ENCODE measurements at places on chromosomes 16 and 17.

DNA sequence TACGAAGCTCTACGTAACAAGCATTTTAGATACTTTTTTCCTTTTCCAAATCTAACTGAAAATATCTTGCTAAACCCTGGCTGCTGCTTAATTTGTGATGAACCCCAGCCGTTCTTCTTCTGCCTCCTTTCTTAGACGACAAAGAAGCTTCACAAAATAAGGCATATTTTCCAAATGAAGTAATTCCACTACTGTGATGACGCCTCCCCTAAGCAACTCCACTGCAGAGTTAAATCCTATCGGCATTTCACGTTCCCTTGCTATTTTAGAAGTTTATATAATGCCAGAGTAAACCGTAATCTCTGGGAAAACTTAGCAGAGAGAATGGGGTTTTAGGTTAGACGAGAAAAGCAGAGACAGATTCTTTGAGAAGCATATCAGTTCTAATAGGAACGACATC is 683.1 kb upstream of the SALL1 start:
- DNase-seq, result no peak

GRCh38 chr16:81500833-81501521 is 56.4 kb downstream of the CMIP start:
- DNase-seq, result no peak

DNA sequence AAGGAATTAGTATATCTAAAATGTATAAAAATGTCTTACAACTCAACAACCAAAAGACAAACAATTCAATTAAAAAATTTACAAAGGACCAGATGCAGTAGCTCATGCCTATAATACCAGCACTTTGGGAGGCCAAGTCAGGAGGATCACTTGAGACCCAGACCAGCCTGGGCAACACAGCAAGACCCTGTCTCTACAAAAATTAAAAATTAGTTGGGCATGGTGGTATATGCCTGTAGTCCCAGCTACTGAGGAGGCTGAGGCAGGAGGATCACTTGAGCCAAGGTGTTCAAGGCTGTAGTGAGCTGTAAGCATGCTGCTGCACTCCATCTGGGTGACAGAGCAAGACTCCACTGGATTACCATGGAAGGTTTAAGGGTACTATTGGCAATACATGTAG is 33.8 kb downstream of the ZNRF1 start:
- DNase-seq, result no peak

DNA sequence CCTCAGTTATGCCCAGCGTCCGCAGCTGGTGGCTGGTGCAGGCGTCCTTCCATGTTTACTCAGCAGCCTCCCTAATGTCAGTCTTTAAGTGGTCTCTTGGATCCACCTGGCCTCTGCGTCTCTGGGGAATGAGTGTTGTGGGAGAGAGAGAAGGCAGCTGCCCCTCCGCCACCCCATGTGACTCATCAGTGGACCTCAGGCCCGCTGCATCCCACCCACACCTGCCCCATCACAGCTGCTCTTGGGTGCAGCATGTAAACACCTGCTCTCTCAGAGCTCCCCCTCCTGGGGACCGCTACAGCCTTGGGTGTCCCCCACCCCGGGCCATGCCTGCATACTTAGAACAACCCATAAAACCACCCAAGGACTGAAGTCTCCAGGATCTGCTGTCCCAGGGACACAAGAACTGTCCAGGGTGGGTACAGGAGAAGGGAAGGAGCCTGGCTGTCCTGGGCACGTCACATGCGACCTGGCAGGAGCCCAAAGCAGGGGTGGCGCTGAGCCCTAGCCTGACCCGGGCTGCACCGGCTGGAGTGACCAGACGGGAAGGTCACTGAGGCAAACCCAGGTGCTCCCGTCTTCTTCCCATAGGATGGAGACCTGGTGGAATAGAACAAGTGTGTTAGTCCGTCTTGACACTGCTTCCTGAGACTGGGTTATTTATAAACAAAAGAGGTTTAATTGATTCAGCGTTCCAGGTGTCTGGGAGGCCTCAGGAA is 4.2 kb downstream of the C16orf90 start:
- no peak for DNase-seq

DNA sequence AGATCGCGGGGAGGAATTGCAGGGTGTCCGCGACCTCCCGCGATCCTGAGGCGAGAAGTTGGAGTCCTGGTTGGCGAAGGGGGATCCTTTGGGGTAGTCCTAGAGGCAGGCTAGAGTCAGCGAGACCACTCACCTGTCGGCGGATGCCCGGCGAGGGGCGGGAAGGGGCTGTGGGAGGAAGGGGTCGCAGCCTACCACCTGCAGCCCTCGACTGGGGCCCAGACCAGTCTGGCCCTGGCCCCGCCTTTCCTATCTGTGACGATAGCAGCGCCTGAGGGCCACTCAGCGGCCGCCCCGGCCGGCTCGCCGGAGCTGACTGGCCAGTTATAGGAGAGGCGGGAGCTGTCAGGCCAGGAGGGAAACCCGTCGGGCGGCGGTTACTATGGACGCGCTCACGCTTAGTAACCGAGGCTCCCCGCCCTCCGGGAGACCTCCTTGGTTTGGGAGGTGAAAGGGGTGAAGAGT is at the start of gene TEKT3:
Gene TEKT3, minus strand, starts transcription at position 213 of the 465 bp plus-strand sequence. CDS start 10,012 bp downstream, outside the sequence.
- DNase-seq, result peak; percentile 52

DNA sequence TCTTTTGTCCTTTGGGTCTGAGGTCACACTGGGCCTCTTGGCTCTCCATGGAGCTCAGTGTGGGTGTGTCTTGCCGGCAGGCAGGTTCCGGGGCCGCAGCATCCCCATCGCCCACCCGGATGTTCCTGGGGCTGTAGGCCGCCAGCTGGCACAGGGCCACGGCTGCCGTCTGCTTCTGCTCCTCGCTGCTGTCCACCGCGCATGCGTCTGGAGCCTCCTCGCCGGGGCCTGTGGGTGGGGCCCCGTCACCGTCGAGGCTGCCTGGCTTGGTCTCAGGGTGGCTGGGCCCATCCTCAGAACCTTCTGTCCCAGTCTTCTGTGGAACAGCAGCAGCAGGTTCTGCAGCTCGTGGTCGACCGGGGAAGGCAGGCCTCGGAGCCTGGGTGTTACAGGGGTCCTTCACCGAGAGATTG is 9.6 kb downstream of the ZNF750 start:
- DNase-seq, result no peak

DNA sequence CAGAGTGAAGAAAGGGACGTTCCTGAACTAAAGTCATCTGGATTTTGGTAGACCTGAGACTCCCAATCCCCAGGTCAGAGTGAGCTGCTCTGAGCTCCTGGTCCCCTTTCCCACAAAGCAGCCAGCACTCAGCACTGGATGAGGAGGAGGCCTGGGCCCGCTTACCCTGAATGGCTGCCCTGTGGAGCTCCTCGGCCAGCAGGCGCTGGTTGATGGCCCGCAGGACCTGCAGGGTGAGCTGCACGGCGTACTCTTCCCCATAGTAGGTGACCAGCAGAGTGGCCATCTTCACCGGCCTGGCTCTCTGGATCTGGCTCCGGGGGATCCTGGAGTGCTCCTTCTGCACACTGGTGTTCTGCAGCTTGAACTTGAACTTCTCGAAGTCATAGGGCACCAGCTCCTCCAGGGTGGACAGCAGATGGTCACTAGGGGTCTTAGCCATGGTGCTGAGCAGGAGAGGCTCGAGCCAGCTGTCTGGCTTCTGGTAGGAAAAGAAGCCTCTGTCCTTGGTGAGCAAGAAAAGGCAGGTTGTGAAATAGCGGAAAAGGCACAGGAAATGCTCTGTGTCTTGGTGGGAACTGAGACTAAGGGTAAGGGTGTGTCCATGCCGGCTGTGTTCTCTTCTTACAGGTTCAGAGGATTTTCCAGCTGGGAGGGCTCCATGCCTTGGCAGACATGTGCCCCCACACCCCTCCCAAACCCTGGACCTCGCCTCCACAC is at the start of gene MEFV:
Gene MEFV, minus strand, starts transcription at position 488 of the 720 bp plus-strand sequence. Its CDS starts 46 bp downstream, at position 442.
- DNase-seq, result no peak

- no peak for DNase-seq
Observed at GRCh38 chr17:48612456-48612853, 1.6 kb upstream of the HOXB7 start.

- DNase-seq, result no peak
Observed at GRCh38 chr16:12627394-12627793, 176.3 kb downstream of the CPPED1 start.

DNA sequence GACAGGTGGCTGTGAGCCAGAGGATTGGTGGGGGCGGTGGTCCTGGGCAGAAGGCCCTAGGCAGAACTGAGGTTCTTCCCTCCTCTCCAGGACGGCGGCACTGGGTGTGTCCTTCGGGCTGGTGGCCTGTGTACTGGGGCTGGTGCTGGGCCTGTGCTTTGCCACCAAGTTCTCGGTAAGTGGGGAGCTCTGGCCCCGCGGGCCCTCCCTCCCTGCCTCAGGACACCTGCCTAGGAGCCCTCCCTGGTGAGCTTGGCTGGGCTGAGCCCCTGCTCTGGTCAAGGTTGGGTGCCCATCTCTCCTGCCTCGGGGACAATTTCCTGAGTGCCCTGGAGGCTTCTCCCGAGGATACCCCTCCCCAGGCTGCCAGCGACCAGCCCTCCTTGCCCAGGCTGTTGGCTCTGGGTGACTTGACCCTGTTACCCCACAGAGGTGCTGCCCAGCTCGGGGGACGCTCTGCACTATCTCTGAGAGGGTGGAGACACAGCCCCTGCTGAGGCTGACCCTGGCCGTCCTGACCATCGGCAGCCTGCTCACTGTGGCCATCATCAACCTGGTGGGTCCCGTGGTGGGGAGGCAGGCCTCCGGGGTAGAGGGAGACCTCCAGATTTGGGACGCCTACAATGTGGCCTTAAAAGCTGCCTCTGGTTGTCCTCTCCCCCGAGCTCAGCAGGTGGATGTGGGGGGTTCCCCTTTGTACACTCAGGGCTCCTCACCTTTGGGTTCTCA is 42.0 kb downstream of the ADCY7 start:
- no peak for DNase-seq

GRCh38 chr17:43140396-43141332 is 15.5 kb upstream of the BRCA1 start:
- DNase-seq, result no peak

- DNase-seq, result peak; percentile 74
Observed at GRCh38 chr17:40854175-40854814, 12.7 kb downstream of the KRT12 start.

- DNase-seq, result no peak
Observed at GRCh38 chr17:30346221-30346795, 12.5 kb upstream of the TMIGD1 start.

DNA sequence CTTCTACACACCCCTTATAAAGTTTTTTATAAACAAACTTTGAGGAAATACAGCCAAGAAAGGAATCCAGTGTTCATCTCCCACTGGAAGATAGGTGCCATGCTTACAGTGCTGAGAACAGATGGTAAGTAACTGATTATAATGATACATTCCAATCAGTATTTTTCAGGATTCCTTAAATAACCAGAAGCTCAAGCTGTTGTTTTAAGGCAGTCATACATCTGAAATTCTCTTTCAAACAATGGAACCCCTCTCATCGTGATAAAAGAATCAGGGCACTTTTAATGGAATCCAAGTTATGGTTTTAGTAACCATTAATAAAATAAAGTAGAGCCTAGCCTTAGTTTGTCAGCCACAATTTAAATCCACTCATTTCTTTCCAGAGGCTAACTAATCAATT is 56.1 kb upstream of the STAC2 start:
- no peak for DNase-seq

GRCh38 chr17:10294180-10294579 is 78.6 kb downstream of the MYH13 start:
- no peak for DNase-seq

- no peak for DNase-seq
Observed at GRCh38 chr16:47849736-47850135, 306.1 kb downstream of the ABCC12 start.

DNA sequence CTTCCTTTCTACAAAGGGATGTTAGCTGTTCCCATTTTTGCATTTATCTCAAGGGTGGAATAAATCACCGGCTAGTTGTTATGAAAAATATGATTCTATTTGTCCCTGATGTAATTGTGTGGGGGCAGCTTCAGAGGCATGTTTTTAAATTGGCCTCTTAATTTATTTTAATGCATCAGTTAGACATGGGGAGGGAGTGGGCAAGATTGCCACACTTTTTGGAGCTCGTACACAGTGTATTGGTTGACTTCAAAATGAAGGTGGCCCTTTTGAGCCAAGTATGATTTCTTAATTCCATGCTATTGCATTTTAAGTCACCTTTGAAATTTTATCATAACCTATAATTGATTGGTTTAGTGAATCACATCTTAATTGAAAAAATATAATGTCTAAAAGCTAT is 223.7 kb downstream of the CDH11 start:
- DNase-seq, result no peak

GRCh38 chr17:47649972-47650524 is 329 bp downstream of the KPNB1 start:
- DNase-seq, result no peak

GRCh38 chr16:22326771-22327445 is 29.7 kb downstream of the POLR3E start:
- no peak for DNase-seq

DNA sequence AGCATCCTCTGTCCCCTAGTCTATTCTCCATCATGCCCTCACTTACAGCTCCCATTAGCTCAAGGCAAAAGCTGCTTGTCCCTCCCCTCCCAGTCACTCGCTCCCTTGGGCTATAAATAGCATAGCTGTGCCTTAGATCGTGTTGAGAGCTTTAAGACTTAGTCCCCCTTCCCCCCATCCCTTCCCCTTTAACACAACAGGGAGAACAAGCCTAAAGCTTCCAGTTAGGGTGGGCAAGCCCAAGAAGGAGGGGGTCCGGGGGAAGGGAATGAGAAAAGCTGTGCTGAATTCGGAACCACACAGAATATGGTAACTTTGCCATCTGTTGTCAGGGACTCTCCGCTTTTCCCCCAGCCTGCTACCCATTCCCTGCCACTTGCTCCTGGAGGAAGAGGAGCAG is 4.9 kb upstream of the HIGD1B start:
- no peak for DNase-seq

DNA sequence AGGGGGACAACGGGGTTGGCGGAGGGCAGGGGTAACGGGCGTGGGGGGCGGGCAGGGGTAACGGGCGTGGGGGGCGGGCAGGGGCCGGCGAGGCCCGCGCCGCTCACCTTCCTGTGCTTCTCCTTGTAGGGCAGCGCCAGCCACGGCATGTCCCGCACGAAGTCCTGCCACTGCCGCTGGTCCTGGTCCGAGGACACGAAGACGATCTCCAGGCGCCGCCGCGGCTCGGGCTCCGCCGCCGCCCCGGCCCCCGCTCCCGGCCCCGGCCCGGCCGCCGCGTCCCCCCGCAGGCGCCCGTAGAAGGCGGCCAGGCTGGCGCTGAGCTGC is 401 bp downstream of the NXN start:
- no peak for DNase-seq

GRCh38 chr17:75273977-75274708 is 3.1 kb upstream of the MIF4GD start:
- no peak for DNase-seq

DNA sequence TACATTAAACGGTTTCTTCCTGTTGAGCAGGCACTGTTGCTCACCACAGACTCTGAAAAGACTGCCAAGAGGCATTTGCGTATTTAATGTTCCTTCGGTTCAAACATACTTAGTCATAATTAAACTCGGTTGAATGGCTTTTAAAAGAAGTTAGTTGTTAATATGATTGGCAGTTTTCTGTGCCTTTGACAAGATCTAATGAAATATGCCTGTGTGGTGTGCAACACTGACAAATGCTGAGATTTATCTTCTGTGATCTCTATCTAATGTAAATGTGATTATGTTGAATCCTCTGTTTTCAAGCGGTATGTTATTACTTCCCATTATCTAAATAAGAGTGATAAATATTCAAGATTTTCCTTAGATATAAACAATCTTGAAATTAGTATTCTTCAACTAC is 1046.6 kb downstream of the CDH8 start:
- DNase-seq, result no peak
